ENCODE measurements at places on chromosomes 13 and 19.

DNA sequence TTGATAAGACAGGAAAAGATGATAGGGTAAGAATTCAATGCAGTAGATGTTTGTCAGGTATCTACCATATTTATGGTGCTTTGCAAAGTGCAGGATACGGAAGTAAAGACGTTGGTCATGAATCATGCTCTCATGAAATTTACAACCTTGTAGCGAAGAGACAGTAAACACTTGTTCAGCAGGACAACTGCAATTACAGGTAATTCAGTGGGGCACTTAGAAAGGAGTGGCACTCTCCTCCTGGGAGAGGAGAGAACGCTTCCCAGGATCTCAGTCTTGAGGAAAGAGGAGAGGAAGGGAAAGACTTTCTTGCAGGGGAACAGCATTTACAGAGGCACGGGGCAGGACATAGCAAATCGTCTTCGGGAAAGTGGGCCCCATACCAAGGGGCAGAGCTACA lies 46.4 kb downstream of the SOX1 start:
- no peak for DNase-seq

- DNase-seq: no peak
Measured at GRCh38 chr13:53560556-53560955, 531.9 kb downstream of the OLFM4 start.

- no peak for DNase-seq
Measured at GRCh38 chr19:42538841-42539709, 10.8 kb upstream of the CEACAM1 start.

DNA sequence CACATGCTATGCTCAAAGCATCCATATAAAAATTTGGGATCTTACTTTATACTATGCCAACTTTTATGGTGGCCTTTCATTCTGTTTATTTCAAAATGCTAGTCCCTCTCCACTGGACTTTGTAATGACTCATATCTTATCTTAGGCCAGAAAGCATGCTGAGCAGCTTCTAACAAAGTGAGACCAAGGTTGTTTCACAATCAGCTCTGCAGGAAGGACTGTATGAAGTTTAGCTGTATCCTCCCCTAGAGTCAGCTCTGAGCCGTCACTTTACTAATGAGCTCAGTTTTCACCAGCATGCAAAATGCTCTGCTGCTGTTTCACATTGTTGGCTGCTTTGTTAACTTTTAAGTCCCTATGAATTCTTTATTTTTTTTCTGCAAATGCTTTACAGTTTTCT lies 1608.8 kb downstream of the OLFM4 start:
- DNase-seq: no peak

Measured in kidney glomerular epithelial cell (primary cell).